ENCODE measurements at places on chromosomes 6 and 20.

- DNase-seq, result no peak
Measured at GRCh38 chr6:97697456-97697855, 414.4 kb upstream of the MMS22L start.

- no peak for DNase-seq
Measured at GRCh38 chr6:132728616-132729015, 14.8 kb upstream of the VNN1 start.

DNA sequence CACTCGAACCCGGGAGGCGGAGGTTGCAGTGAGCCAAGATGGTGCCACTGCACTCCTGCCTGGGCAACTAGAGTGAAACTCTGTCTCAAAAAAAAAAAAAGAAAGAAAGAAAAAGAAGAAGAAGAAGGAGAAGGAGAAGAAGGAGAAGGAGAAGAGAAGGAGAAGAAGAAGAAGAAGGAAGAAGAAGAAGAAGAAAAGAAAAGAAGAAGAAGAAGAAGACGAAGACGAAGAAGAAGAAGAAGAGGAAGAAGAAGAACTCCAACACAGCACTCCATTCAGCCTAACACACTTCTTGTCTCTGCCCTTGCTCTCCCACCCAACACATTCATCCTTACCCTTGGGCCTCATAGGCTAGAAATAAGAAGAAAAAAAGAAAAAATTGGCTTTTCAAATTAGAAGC, 6.9 kb downstream of the ZFP57 start:
- no peak for DNase-seq

DNA sequence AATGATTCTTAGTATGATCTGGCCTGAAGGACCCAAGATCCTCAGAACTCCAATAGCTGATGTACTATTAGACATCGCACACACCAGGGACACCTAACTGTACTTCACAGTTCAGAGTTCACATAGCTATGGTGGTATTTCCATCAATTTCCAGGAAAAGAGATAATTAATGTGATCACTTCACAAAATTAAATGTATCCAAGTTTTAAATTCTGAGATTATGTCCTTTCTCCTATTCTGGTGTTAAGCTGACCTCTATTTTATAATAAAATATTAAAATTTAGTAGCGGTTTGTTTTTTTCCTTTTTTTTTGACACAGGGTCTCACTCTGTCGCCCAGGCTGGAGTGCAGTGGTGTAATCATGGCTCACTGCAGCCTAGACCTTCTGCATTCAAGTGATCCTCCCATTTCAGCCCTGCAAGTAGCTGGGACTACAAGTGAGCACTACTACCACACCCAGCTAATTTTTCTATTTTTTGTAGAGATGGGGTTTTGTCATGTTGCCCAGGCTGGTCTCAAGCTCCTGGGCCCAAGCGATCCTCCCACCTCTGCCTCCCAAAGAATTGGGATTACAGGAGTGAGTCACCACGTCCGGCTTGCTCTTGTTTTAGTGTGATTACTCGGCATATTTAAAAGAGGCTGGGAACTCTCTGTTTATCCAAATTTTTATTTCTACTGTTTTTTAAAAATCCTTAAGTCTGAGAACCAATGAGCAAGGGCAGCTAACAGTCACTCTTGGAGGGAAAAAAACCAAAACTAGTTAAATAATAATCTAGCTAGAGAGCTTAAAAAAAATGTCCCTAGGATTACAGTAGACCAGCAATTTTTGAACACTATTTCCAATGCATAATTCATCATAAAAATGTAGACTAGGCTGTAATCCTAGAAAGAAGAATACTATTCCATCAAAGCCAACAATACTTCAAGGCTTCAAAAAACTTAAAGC, 16.0 kb downstream of the KIF13A start:
- no peak for DNase-seq

DNA sequence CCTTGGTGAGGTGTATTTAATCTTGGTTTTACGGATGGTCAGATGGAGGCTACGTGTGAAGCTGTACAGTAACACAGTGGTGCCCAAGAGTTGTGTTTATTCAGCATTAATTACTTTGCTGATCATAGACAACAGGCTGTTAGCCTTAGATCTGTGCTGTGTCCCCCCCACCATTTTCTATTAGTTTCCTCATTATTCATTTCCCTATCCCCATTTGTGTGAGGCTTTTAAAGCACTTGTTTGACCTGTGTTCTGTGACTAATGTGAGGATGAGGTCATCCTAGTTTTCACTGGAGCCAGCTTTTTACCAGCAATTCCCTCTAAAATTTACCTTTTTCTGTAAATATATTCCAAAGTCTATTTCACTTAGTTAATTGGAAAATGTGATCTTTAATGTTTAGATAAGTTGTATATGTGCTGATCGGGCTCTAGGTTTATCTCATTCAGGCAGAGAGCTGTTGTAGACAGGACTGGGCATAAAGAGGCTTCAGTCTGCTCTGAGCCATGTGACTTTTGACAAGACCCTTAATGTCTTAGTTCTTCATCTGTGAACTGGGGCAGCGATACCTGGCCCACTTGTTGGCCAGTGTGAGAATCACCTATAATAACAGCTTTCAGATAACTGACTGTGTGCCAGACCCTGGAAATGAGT, 8.4 kb downstream of the MAPRE1 start:
- no peak for DNase-seq

DNA sequence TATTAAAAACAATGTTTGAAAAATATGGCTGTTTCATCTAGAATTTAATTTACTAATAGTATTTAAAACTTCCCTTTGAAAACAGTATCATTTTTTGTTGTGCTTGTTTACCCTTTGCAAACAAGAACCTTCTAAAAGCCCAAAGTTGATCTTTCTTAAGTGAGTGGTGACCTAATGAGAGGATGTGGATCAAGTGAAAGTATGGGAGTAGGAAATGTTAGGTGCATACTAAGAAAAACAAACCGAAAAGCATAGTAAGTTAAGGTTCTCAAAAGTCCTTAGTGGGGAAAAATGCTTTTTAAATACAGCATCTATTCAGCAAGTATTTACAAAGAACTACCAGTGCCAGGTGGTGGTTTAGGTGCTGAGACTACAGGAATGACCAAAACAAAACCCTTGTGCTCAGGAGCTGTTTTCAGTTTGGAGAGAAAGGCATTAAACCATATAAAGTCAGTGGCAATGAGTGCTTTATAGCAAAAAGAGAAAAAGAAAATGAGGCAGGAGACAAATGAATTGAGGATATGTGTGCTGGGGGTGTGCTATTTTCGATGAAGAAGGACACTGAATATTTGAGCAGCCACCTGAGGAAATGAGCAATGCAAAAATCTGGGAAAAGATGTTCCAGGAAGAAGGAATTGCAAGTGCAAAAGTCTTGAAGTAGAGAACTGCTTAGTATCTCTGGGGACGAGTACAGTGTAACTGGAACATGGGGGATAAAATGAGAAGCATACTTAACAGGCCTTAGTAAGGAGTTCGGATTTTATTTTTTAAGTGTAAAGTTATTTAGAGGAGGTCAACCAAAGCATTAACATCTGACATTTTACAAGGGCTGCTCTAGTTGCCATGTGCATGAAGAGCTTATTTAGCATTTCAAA, 24.0 kb downstream of the RNF146 start:
- DNase-seq, result no peak

DNA sequence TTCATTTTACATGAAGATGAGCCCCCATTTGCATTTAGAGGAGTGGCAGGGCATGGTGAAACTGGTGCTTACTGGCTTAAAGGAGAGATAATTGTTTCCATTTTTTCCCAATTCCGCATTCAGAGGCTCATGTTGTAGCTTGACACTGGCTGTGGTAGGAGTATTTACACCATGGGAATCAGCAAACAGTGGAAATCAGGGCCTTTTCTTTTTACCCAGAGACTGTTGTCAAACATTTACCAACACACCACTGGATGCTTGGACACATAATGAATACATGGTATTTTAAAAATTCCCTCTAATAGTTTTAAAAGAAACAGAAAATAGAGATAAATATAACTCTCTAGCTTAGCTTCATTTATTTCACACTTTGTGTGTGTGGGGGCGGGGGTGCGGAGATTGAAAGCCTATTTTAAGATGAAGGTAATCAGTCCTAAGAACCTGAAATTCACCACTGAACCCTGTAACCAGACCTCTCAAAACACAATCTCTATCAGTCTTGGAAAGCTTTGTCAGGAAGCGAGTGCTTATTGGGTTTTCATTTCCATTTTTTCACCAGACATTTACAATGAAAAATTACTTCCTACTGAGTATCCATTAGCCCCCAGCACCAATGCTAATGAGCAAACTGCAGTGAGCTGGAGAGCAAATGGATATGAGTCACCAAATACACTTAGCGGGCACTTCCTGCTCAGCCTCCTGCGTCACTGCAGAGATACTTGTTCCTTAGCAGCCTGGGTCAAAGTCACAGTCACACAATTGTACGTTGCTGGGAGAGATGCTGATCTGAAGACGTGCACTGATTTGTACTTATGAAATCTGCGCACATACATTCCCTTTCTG, 532.0 kb downstream of the BCKDHB start:
- DNase-seq, result peak; percentile 73

DNA sequence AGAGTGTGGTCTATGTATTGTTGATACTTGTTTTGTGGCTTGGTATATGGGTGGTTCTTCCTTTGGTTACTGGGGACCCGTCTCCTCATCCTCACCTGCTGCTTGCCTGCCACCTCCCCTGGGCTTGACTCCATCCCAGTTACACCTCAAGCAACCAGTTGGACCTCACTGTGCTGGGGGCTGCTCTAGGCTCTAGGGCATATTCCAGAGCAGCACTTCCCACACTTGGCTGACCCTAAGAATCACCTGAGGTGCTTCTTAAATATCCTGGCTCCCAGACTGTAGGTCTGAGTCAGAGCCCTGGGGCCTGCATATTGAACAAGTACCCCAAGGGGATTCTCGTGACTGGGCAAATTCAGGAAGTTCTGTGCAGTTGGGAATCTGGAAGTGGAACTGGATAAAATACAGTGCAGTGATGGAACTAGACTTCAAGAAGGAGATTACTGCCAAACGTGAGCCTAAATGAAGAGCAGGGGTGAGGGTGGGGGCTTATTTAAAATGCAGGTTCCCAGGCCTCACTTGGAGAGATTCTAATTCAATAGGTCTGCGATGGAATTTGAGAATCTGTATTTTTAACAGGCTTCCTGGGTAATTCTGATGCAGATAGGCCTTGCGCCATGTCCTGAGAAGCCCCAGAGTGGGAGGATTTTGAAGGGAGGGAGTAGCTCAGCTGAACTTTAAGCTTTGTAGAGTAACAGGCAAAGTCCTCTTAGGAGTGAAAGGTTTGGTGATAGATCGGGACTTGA, 7.6 kb downstream of the SPATS1 start:
- DNase-seq, result no peak

GRCh38 chr6:117473401-117473800, 9.1 kb upstream of the DCBLD1 start:
- DNase-seq, result no peak

GRCh38 chr6:5072440-5072839, 12.7 kb upstream of the PPP1R3G start:
- peak; percentile 64 for DNase-seq

All from SW480 (cell line).